ENCODE measurements at places on chromosomes 5 and 9.
A peak's percentile ranks its signal among the peaks of the same experiment; 100 is the strongest.

DNA sequence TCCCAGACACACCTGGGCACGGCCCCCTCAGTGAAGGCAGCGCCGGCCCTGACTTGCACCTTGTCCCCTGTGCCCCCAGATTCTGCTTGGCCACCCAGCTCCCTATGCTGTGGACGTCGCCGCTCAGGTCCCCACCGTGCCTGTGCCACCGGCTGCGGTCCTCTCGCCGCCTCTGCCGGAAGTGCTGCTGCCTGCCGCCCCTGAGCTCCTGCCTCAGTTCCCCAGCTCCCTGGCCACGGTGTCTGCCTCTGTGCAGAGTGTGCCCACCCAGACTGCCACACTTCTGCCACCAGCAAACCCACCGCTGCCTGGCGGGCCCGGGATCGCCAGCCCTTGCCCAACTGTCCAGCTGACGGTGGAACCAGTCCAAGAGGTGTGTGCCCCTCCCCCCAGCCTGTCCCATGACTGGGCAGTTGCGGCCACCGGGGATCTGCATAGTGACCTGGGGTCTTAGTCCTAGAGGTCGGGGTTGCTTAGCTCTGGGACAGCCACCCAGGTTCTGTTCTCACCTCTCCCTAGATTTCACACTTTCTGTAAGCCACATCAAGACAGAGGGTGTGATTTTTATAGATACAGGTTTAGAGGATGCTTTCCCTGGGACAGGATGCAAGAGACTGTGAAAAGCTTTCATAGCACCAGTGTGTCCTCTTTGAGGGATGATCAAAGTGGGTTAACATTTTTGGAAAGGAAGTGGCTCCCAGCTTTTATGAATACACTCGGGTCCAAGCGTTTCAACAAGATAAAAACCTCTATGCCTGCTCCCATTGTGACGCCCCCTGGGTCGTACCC, 78.0 kb downstream of the WNK2 start:
- DNase-seq = no peak

DNA sequence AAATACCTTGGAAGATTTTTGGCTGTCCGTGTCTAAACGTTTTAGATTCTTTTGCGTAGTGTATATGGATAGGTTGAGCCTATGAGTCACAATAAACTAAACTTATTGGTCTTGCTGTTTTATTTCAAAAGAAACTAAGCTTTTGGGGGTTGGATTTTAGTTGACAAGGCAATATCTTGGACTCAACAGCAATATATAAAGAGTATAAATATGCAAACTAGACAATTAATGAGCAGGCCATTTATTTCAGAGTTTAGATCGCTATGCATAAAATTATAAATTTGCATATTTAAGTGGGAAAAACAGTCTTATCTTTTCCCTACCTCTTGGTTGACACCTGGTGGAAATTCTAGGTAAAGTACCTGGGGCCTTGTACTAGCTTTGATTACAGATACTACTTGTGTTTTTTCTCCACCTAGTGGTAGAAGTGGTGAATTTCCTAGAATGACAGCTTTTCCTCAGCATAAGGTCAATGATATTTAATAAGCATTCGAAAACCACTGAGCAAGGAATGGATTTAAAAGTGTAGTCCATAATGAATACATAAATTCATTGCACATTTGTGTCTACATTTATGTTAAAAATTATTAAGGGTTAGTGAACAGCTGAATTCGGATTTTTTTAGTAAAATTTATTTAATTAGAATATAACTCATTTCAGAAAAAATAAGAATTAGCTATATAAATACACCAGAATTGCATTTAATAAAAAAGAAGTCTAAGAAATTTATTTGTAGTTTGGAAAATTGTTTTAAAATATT, 1.7 kb upstream of the ARRDC3 start:
- DNase-seq = peak; percentile 55

- DNase-seq = no peak
Measured at GRCh38 chr9:34783951-34784487, 74.1 kb upstream of the CCL21 start.

DNA sequence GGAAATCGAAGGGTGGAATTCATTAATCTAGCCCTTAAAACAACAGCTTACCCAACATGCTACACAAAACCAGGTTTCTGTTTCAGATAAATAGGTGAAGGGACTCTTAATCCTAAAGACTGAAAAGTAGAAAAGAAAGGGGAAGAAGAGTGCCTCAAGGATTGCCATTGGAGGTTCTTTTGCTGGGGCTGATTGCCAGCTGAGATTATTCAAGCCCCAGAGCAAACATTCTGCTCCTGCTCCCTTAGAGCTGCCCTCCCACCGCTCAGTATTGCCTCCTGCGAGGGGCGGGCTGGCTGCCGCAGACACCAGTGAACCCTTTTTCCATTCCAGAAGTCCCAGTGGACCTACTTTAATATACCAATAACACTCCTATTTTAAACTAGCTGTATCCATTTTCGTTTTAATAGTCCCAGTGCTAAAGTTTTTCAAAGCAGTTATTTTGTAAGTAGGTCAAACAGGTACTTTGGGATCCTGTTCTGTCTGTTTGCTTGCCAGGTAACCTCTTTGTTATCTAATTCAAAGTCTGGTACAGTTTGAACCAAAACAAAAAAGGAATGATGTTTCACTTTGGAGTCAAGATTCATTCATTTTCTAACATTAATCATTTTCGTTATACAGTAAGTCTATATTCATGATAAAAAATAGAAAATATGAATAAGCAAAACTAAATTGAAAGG, 38.6 kb downstream of the HMGCS1 start:
- no peak for DNase-seq

GRCh38 chr5:66538126-66538525, 58.1 kb upstream of the MAST4 start:
- no peak for DNase-seq

- DNase-seq = peak; percentile 64
Measured at GRCh38 chr9:86494644-86495111, 140.5 kb upstream of the TUT7 start.

DNA sequence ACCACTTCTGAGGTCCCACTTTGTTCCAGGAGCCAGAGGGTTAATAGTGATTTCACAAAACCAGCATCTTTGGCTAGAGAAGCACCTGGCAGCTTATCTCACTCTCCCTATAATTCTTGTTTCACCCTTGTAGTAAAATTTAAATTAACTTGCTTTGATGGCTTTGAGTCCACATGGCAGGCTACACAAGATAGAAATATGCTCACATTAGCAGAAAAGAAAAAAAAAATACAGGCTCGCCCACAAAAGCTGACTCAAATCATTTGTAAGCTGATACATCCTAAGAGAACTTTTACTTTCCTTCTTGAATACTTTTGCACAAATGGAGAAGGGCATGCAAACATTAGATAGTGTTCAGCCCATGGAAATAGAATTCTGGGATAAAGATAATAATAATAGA, 36.2 kb downstream of the TNFSF15 start:
- no peak for DNase-seq

Measured in GM04503 (cell line).